ENCODE measurements at places on chromosomes 11 and 22. TPM values are rescaled to one million over a fixed set of nuclear protein-coding genes. Genes with fewer than 3 reads are reported as not detected.
A peak's percentile ranks its signal among the peaks of the same experiment; 100 is the strongest.

GRCh38 chr22:41690476-41690875, 1.8 kb upstream of the SNU13 start:
- DNase-seq = no peak

GRCh38 chr11:121887976-121888557, 227.9 kb downstream of the BLID start:
- no peak for DNase-seq

DNA sequence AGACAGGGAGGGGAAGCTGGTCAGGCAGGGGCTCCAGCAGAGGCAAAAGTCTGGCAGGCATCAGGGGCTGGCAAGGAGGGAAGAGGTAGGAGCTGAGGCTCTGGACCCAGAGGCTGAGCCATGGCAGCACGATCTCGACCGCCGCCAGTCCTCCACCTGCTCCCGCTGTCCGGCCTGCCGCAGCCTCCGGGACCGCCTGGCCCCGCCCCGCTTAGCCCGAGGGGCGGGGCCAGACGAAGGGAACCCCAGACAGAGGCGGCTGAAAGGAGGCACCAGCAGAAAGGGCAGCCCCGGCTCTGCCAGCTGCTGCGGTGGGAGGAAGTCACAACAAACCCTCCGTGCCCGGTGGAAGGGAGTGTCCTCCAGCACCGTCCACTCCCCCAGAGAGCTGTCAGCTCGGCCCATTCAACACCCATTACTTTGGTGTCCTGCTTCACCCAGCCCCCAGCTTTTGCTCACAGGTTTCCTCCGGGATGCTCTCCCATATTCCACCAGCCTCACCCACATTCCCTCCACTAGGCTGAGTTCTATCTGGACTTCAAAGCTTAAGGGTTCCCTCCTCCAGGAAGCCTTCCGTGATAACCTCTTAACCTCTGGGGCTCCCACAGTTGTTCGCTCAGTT, at the start of gene MFNG:
TSS of gene MFNG (minus strand) at position 161 of the 622 bp plus-strand sequence. CDS start 207 bp downstream, outside the sequence.
- DNase-seq = peak; percentile 80

DNA sequence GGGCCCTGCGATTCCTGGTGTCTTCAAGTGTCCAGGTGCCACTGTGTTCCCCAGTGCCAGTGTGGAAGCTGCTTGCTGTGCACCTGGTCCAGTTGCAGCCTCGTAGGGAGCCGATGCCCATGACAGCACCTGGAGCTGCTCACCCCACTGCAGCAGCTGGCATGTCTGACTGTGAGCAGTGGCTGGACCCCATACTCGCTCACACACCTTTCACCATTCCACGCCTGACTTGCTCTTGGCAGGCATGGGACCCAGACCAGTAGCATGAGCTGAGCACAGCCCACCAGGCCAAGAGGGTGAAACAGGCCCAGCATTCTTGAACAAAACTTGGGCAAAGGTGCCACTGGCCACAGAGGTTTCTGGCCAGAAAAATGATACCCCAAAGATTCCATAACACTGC, 124.5 kb upstream of the THY1 start:
- DNase-seq = no peak

GRCh38 chr11:33885338-33886005, 6.4 kb downstream of the LMO2 start:
- DNase-seq = no peak

- peak; percentile 79 for DNase-seq
These were observed at the start of gene SEC14L2 for GRCh38 chr22:30396871-30397655. SEC14L2 (plus strand) TSS chr22:30397018; CDS start chr22:30397117, 99 bp downstream.

DNA sequence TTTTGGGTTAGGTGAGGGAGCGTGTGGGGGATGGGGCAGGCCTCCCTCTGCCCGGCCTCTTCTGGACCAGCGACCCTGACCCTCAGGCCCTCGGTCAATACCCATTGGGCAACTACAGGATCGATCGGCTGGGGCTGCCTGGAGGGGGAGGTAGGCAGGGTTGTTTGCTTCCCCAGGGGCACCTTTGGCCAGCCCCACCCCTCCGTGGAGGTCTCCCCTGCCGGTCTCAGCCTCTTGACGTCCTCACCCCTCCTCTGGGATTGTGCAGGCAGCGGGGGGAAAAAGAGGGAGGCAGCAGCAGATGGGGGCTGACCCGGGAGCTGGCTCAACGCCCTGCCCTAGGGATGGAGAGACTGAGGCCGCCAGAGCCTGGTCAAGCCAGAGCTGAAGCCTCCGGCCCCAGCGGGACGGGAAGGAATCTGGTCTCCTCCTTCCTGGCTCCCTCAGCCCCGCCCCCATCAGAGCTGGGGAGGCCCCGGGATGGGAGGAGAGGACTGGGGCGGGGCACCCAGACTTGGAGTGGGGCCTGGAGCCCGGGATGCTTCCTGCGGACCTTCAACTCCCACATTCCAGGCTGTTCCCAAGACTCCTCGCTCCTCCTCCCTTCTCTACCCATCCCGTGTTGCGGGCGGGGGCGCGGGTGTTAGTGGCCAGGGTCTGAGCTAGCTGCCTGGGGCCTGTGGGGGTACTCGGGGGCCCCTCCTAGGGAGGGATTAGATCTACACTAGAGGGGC, 14.4 kb upstream of the CDC42EP1 start:
- peak; percentile 91 for DNase-seq

- no peak for DNase-seq
These were observed 224.3 kb downstream of the DSCAML1 start for GRCh38 chr11:117572671-117573070.

- no peak for DNase-seq
These were observed 21.3 kb upstream of the MUC5B start for GRCh38 chr11:1201395-1202153.

DNA sequence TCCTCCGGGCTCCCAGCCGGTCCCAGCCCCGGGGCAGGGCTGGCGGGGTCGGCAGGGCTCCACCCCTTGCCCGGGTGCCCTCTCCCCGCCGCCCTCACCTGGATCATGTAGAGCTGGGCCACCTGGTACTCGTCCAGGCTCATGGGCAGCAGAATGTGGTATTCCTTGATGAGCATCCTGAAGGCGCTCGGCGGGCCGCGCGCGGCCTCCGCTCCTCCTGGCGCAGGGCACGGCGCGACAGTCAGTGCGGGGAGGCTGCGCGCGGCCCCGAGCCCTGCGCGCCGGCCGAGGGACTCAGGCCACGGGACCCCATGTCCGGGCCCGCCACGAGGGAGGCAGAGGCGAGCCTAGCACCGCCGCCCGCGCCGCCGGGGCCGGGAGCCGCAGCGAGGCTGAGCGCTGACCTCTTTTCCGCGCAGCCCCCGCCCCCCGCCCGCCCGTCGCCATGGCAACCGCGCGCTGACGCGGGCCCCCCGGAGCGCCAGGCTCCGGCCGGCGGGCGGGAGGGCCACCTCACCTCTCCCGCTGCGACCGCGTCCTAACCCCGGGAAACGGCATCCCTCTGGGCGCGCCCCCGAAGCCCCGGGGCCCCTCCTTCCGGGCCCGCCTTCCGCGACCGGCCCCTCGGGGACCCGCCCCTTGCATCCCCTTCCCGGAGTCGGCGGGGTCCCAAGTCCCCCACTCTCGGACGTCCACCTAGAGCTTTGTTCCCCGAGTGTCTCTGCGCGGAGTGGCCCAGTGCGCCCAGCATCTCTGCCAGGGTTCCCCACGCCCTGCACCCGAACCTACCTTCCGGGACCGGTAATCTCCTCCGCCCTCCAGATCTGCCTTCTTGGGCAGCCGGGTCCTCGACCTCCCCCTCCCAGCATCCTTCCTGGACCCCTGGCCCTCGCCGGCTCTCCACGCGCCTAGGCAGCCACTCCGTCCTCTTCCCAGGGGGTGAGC, 886 bp downstream of the PITPNM1 start:
- no peak for DNase-seq

DNA sequence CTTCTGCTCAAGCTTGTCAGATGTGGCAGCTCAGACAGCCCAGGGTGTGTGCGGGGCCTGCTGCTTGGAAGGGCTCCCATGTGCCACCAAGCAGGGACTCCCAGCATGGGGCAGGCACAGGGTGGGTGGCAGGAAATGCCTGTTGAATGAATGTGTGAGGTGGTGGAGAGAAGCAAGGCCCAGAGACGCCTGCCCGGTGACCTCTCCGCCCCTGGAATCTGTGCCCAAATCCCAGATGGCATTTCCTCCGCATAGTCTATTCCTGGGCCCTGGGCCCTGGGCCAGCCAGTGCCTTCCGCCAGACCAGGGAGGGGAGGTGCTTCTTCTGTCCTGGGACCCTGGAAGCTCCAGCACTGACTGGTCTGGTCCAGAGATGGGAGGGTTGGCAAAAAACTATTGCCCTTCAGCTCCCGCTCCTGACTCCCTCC, 3.7 kb downstream of the CST6 start:
- DNase-seq = no peak

GRCh38 chr11:120061761-120062560, 76.0 kb downstream of the TRIM29 start:
- no peak for DNase-seq

DNA sequence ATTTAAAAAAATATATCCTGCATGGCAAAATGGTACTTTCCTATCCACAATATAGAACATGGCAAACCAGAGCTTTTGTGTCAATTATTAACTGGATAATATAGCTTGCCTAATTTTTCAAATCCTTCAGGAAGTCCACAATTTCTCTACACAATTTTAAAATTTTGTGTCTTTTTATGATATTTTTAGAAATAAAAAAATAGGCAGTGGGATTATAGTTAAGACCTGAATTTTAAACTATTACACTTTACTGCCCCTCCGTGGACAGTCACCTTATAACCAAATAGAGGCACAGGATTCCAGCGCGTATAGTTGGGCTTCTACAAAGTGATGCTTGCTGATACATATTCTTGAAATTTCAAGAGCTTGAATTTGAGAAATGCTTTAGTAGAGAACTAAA, 2.1 kb upstream of the DMC1 start:
- peak; percentile 29 for DNase-seq

DNA sequence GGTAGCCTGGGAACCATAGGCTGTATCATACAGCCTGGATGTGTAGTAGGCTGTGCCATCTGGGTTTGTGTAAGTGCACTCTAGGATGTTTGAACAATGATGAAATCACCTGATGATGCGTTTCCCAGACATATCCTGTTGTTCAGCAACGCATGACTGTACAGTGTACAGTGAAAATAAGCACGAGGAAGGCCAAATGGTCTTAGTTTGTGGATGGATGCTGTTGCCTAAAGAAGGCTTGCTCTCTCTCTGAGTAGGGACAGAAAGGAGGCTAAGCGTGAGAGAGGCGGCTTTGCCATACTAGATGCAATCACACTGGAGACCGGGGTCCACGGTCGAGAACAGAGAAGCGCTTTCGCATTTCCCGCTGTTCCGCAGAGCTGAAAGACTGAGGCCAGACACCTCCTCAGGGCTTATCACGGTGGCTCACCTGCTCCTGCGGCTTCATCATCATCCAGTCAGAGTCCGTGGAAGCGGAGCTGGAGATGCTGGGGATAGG, 27.6 kb upstream of the APLP2 start:
- no peak for DNase-seq

DNA sequence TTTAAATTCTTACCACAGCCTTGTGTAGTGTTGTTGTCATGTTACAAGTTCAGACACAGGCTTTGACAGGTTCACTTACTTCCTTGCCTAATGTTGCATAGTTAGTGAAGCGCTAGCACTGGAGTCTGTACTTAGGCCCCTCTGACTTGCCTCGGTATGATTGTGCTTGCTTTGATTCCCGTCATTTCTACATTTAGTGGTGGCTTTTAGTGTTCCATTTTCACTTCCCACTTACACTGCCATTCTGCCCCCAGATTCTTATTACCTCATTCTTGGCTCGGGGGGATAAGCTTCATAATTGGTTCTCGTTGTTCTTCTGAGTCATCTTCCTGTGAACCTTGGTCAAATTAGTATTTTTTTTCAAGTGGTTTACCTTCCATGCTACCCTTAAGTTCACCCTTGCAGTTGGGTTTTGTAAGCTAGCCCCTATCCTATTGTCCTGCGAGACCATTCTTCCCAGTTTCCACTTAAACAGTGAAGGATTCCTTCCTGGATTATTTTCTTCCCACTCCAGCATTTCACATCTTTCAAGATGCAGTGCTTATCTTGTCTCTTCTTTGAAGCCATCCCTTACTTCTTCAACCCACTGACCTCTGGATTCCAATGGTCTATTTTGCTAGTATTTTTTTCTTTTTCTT, 68.7 kb downstream of the DDX10 start:
- no peak for DNase-seq

GRCh38 chr22:29734406-29734805, 14.6 kb downstream of the CABP7 start:
- no peak for DNase-seq

DNA sequence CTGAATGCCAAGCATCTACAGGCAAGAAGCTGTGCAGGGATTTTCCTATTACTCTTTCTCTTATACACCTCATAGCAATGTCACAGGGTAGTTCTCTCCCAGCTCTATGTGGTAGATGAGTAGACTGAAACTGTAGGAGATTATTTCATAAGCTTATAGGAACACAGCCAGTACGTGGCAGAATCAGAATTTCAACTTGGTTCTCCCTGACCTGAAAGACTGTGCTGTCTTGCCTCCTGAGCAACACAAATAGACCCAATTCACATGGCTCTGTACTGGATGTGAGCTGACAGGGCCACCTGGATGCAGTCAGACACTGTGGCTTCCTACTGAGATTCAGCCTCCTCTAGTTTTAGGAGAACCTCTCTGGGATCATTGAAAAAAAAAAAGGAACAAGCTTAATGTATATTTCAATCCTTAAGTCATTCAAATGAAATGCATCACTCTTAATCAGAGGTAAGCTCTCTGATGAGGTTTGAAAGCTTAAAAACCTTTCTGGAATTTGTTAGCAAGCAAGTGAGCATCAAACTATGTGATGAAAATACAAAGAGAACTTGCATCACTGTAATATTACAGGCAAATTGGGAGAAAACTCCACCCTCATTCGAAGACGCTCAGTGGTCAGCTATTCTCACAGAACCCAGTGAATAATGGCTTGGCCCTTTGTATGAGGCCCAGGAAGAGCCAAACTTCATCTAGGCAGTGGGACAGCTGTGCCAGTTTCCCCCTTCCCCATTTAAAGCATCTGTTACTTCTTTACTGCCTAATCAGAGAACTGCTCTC, 1039.3 kb downstream of the NTM start:
- DNase-seq = no peak

DNA sequence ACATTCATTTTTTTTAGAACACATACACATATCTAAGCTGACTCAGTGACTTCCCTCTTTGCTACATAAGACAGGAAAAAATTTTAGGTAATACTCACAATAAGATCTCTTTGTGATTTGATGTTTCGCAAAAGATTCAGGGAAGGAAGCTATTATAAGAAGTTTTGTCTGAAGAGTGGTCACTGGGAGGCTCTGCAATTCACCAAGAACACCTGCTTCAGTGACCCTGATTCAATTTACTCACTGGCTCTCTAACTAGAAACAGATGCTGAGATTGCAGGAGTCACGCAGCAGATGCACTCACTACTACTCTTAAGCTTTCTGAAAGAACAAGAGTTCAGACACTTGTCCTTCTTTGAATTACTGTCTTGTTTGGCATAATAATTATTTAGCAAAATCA, 193.6 kb upstream of the DDI1 start:
- DNase-seq = no peak

The FAM111B gene
- 5.7 TPM for total RNA-seq

The MUC5B gene
- total RNA-seq = 258 TPM

The MAJIN gene
- total RNA-seq = not detected

The APLNR gene
- total RNA-seq = 3.5 TPM

The TREH gene
- total RNA-seq = 3.3 TPM

The KRTAP5-10 gene
- total RNA-seq = 0.58 TPM

The SNX15 gene
- total RNA-seq = 41.4 TPM

The IL17REL gene
- total RNA-seq = 0.31 TPM

All from left colon (tissue), 2 donors.